ENCODE measurements at places on chromosomes 1 and 21. TPM values are rescaled to one million over a fixed set of nuclear protein-coding genes. Genes with fewer than 3 reads are reported as not detected.

Gene ZNF683
- not detected for polyA plus RNA-seq

GRCh38 chr1:55751776-55752175 lies 536.6 kb upstream of the USP24 start:
- peak; percentile 16 for DNase-seq

DNA sequence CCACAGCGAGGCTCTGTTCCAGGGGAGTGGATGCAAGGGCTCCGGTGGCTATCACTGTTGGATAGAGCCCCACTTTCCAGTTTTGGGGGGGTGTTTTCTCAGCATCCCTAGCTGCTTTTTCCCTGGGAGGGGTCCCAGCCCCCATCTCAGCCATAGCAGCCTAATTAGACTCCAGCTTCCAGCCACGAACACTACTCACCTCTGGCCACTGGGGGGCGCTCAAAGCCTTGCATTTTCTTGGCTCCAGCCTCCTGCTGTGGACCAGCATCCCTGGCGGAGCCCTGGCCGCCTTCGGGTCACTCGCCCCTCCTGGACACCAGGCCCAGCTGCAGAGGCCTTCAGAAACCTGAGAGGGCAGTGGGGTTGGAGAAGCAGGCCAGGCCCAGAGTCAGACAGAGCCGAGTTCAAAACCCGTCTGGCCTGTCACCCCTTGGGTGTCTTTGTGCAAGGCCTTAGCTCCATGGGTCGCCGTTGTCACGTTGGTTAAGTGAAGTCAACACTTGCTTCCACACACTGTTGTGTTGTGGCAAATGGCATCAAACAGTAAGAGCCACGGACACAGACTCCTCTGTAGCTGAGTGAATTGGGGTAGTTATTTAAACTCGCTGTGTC lies 93.5 kb upstream of the ACTL8 start:
- DNase-seq: peak; percentile 44

GRCh38 chr1:26949266-26949925 lies 10.9 kb downstream of the KDF1 start:
- peak; percentile 8 for DNase-seq

- DNase-seq: no peak
These were observed 177.8 kb downstream of the EDEM3 start for GRCh38 chr1:184576822-184577221.

Gene TDRKH
- polyA plus RNA-seq: 0.86 TPM

Gene GBP6
- not detected for polyA plus RNA-seq

DNA sequence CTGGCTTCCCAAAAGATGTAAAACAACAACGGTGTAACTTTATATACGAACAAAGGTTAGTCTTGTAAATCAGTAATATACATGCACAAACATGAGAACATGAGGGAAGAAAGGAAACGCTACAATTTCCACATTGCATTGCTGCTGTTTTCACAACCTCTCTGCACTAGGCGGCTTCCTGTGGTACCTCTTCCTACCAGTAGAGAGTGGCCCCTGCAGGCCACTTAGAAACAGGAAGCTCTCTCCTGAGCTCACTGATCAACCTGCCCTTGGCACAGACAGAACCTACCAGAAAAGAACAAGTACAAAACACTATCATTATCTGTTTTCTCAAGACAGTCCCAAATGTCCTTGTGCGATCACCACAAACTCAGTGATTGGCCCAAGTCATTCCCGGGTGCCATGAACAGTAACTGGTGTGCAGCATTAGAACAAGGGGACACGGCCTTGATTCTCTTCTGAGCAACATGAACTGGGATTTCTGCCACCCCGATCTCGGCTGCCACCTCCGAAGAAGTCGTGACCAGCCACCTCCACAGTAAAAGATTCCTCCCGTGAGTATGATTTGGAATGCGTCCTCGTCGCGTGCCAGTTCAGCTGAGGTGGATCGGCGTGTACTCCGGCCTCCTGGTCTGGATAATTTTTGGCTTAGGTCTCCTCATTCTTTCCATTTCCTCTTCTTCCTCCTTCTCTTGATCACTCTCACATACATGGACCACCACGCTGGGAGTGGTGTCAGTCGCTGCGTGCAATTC lies 5.7 kb upstream of the KCNE1 start:
- DNase-seq: no peak
